ENCODE measurements at places on chromosomes 6 and 20.

GRCh38 chr6:123168892-123169773 is 173.1 kb downstream of the CLVS2 start:
- no peak for DNase-seq

DNA sequence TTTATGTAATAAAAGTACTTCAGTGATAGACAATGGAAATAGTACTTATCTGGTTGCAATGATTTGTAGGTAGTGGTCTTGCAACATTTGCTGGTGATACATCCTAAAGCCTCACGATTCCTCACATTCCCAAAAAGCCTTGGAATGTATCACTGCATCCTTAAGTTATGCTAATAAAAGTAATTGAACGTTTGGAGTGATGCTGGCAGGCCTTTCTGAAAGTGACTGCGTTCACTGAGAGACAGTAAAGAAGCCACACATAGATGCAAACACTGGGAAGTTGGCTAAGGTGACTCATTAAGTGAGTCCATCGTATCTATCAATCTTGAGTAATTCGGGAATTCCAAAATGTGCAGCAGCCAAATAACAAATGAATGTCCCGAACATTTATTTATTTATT is 444.1 kb upstream of the SOX4 start:
- no peak for DNase-seq

- no peak for DNase-seq
Measured at GRCh38 chr6:48290595-48290994, 179.6 kb upstream of the PTCHD4 start.

GRCh38 chr6:42966571-42966970 is 6.0 kb downstream of the GNMT start:
- DNase-seq: no peak

GRCh38 chr6:84449220-84449619 is 221.8 kb upstream of the CEP162 start:
- DNase-seq: no peak

DNA sequence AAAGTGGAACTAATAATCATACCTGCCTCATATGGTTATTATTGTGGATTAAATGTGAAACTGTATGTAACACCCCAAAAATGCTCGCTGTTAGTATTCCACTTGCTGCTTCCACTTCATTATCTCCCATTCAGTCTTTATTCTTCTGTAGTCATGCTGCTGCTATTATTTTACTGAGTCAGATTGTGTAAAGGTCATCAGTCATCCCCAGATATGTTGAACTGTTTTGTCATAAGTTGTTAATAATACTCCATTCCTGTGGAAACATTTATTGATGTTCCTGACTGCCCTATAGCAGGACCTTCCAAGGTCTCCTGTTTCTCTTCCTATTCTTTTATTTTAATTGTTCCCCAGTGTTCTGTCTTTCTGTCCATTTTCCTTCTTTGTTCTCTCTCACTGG is 1148.3 kb downstream of the EPHA7 start:
- DNase-seq: no peak

DNA sequence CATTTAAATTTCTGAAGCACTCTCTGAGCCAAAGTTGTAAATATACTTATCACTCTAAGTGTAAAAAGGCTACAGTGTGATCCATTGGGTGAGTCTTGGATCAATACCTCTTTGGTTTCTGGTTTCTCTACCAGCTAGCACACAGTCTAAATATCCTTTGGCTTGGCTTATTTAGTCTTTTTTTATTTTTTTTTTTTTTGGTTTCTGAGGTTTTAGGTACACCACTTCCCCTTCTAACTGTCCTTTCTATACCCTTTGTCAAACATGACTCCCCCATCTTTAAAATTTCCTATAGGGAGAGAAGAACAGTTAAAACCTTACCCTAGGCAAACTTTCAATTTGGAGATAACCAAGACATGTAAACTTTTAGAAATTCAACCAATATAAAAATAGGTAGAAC is 379.0 kb downstream of the PHF3 start:
- DNase-seq: no peak

DNA sequence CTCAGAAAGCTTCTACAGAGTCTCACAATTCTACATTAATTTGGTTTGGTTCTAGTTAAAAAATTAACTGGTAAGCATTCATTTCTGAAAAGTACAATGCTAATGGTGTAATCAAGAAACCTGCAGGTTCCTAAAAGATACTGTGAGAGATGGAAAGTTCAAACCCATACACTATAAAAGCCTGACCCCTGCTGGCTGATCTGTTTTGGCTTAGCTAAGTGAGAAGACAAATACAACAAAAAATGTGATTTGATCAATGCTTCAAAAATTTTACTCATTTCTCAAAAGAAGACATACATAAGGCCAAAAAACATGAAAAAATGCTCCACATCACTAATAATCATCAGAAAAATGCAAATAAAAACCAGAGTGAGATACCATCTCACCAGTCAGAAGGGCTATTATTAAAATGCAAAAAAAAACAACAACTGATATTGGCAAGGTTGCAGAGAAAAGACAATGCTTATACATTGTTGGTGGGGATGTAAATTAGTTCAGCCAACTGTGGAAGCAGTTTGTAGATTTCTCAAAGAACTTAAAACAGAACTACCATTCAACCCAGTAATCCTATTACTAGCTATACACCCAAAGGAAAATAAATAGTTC is 102.8 kb downstream of the MOXD1 start:
- DNase-seq: peak; percentile 10

GRCh38 chr6:70221025-70221714 is 81.7 kb downstream of the COL9A1 start:
- no peak for DNase-seq

DNA sequence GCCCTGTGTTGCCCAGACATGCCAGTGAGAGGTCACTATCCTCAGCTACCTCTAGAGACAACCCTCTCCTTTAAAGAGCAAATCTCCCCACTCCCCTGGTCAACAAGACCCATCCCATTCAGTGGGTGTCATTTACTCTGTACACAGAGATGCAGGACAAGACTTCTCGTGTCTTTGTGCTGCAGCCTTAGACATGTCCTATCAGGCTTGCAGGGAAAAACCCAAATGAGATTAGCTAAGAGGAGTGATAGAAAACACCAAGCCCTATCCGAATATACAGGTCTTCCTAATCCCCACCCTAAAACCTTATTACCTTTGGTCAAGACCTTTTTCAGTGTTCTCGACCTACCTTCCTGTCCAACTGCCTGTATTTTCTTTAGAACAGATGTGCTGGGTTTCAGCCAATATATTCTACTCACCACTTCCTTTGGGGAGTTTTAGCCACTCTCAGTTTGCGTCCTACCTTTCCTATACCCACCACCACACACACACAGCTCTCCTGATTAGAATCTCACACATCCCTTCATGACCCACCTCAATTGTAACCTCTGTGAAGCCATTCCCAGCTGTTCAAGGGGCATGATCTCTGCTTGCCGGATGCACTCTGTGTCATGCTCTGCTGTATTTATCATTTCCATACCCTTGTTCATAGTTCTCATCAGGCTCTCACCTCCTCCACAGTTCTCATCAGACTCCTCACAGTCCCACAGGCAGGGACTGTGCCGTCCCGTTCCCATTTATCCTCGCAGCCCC is 39.7 kb downstream of the TRAM2 start:
- DNase-seq: no peak

GRCh38 chr6:67689329-67689728 is 945.8 kb upstream of the ADGRB3 start:
- no peak for DNase-seq

DNA sequence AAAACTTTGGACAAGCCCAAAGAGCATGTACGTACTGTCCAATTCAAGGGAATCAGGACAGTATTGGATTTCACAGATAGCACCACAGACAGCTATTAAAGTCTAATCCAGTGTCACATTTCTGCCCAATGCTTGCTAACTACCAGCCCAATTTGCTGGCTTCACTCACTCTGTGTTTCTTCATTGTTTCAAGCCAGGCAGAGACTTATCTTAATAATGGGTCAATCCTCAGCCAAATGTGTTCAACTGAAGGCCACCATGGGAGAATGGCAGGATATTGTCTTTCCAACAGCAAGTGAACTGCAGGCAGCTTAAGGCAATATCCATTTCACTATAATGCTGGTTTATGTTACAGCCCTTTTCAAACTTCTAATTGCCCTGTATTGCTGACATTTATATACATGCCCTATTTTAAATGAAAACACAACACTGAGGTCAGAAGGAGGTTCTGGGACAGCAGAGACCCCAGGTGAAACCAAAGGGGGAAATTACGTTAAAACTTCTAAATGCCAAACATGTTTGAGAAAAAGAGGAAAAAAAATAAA is 142.1 kb upstream of the RSPO3 start:
- no peak for DNase-seq

DNA sequence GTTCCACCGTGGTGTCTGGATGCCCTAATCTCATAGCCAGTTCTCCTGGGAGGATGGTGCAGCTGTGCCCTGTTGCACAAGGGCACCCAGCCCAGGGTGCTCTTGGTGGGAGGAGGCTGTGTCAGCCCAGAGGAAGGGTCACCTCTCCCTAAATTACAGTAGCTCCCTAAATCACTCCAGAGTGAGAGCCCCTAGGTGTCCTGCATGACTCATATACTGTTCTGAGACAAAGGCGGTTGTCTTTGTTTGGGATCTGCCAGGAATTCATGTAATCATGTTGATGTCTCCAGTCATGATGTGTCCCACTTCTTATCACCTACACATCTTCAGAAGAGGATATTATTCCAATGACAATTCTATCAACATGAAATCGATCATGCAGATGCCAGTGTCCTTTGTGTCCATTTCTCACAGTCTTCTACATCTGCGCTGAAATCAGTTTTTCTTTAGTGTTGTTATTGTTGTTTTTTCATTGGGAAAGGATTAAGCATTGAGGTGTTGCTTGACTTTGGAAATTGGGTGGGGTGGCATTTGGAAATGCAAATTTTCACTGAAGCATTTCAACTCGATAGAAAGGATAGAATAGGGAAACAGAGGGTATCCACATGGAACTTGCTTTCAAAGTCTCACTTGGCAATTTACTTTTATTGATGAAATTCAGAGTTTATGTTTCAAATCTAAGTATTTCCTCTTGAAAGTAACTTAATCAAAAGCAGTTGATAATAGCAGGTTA is 19.5 kb downstream of the PERP start:
- no peak for DNase-seq

- DNase-seq: no peak
Measured at GRCh38 chr20:53800883-53801604, 207.4 kb upstream of the ZNF217 start.
